ENCODE measurements at places on chromosomes 13 and 19.

DNA sequence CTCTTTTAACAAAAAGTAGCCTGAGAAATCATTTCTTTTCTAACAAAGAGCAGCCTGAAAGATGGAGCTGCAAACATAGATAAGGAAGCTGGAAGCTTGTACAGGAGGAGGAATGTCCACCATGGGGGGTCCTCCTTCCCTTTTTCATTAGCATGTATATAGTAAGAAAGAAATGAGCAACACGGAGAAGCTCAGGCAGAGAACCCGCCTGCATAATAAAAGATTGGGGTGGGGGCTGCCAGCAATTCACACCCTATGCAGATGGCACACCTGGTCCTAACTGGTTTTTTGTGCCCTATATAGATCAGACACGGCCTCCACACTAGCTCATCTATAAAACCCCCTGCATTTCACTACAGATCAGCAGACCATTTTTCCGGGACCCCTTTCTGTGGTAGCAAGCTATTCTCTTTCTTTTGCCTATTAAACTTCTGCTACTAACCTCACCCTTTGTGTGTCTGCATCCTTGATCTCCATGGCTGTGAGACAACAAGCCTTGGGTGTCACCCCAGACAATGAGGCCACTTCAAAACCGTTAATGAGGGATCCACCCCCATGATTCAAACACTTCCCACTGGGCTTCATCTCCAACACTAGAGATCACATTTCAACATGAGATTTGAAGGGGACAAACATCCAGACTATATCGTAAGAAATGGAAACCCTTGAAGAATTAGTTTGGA lies 167.5 kb upstream of the FREM2 start:
- no peak for DNase-seq

DNA sequence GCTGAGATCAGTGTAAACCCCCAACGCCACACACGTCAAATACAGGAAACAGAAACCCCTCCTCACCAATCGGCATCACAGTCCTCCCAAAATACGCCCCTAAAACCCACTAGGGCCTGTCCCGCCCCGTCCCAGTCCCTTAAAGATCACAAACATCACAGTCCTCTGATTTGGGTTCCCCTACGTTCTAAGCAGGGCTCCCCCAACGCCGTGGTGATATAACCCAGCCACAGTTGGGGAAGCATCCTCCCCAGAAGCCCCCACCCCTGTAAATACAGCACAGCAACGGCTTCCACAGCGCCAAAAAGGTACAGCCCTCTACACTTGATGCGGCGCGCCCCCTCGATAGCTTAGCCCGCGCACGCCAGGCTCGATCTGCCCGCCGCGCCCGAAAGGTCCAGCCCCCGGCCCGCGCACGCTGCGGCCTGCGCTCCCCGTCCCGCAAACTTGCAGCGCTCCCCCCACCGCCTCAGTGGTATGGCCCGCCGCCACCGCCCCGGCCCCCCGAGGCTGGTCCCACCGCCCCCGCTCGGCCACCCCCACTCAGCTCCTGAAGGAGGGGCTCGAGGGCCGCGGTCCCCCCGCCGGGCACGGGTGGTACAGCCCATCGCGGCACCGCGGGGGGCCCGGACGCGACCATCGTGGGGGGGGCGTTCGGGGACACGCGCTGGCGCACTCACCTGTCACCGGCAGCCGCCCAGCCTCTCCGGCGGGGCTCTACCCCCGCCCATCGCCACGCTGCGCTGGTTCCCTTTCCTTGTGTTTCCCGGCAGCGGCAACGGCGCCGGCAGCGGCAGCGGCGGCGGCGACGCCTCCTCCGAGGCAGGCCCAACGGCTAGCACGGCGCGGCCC lies at the start of gene AKT2:
Gene AKT2 (minus strand): TSS at position 845 of the 852 bp plus-strand sequence. CDS start 20,078 bp downstream, outside the sequence.
- DNase-seq, result peak; percentile 82

DNA sequence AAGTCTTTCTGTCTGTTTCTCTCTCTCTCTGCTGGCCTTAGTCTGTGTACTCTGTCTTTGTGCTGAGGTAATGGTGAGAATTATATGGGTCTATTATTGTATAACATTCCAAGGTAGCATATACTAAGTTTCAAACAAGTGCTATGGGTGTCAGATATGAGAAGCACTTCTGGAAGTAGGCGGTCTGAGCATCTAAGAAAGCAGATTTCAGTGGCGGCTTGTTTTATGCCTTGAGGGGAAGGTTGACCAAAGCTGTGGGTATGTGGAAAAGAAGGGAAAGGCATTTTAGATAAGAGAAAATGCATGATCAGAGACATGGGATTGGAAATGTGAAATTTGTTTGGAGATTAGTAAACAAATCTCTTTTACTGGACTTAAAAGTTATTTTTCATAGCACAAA lies 348.5 kb downstream of the RFC3 start:
- DNase-seq, result no peak

- no peak for DNase-seq
Measured at GRCh38 chr19:51084505-51084904, 1.8 kb upstream of the KLK14 start.

DNA sequence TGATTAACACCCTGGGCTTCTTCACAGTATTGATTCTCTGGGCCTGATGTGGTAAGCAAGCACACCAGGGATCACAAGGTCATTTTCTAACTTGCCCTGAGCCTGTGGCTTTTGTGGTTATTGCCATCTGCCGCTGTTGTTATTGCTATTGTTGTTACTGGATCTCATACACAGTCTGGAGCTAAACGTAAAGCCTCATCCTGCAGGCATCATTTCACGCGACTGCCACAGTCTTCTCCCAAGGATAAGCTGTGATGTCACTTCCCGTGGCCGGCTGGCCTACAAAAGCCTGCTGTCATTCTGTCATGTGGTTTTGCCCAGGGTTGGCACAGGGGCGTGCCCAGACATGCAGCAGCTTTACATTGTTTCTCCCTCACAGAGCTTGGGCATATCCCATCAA lies 154.0 kb upstream of the GPR12 start:
- no peak for DNase-seq

DNA sequence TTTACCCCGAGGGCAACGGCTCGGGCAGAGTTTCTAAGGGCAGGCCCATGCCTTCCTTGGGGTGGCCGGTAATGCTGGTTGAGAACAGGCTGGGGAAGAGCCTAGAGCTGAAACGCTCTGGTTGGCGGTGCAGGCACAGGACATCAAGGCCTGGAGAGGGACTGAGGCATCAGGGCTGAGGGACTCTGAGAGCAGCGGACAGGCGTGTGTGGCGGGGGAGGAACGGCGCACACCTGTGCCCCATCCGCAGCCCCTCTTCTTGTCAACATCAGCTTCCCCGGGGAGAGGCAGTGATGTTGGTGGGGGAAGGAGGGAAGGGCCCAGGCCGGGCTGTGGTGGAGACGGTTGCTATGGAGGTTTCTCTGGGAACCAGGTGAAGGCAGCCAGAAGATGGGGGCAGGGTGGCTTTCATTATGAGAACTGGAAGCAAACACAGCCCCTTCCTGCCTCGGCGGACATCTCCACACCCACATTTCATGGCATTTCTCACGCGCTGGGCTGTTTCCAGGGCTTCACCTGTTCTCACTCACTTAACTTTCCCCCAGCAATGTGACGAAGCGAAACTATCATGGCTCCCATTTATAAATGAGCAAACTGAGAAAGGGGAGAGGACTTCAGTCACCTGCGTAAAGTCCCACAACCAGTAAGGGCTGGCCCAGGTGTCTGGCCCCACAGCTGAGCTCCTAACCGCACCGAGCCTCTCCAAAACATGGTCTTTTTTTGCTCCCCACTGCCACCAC lies 8.2 kb upstream of the ATF5 start:
- no peak for DNase-seq

DNA sequence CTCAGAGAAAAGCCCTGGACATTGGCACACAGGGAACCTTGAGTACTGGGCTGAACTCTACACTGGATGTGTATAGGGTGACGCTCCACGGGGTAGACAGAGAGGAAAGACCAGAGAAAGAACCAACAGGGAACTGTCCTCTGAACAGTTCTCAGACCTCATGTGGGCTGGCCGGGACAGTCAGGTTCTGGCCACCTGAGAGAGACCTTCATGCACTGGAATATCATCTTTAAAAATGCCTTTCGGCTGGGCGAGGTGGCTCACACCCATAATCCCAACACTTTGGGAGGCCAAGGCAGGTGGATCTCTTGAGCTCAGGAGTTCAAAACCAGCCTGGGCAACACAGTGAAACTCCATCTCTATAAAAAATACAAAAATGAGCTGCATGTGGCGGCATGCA lies 143.8 kb upstream of the GJB6 start:
- no peak for DNase-seq

DNA sequence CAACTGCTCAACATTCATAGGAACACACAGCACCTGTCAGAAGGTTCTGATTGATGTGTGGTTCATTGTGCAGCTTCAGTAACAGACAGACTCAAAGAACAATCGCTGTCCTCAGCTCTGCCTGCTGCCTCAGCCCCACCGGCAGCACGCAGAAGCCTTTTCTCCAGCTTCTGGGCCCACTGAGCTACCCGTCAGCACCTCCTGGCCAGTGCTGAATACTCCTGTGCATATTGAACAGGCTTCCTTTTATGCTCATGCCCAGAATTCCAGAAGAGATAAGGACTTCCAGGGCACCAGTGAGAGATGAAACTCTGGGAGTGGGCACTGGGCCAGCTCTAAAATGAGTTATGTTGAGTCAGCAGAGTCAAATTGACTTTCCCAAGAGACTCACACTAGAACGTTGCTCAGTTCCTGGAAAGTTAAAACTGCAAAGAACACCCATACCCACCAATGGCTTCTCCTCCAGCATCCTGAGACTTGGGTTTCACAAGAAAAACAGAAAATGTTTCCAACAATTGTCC lies 119.3 kb downstream of the COL4A1 start:
- DNase-seq, result no peak

- DNase-seq, result no peak
Measured at GRCh38 chr13:54029226-54029625, 1000.6 kb downstream of the OLFM4 start.

DNA sequence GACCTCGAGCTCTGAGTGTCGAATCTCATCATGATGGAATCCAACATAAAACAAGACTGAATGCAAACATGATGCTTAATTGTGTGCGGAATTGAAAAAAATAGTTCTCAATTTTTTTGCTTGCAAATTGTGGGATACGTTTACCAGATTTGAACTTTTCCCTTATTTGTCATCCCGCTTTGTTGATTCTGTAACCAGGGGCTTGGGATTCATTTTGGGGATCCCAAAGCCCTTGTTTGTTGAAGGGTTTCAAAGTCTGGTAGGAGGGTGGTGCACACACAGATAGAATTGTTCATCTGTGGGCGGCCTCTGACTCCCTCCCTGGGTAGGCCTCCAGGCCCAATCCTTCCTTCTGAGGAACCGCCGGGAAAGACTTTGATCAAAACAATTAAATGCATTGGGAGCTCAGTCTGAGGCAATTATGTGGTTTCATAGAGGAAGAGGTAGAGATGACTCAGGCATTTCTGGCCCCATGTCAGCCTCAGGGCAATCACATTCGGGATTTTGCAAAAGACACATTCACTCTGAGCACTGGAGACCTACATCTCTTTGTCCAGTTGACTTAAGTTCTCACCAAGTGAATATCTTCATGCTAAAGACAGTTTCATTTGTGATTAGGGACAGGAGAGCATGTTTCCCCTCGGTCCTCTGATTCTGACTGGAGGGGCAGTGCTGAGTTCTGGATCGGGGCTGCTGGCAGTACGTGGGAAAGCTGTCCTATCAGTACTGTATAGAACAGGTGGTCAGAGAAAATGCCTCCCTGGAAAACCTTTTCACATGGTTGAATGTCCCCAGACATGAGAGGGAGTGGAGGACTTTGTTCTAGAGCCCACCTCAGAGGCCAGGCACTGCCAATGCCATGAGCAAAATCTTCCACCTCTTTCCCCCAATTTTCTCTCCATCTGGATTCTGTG lies 27.8 kb upstream of the IGFL4 start:
- DNase-seq, result no peak

Data from activated CD8-positive, alpha-beta memory T cell treated with anti-CD3 and anti-CD28 coated beads, Interleukin-2, amount 50 U/mL, for 4 hours (primary cell).